ENCODE measurements at places on chromosomes 4 and X.

- DNase-seq: no peak
These were observed 52.1 kb upstream of the RAP2C start for GRCh38 chrX:132271311-132271778.

DNA sequence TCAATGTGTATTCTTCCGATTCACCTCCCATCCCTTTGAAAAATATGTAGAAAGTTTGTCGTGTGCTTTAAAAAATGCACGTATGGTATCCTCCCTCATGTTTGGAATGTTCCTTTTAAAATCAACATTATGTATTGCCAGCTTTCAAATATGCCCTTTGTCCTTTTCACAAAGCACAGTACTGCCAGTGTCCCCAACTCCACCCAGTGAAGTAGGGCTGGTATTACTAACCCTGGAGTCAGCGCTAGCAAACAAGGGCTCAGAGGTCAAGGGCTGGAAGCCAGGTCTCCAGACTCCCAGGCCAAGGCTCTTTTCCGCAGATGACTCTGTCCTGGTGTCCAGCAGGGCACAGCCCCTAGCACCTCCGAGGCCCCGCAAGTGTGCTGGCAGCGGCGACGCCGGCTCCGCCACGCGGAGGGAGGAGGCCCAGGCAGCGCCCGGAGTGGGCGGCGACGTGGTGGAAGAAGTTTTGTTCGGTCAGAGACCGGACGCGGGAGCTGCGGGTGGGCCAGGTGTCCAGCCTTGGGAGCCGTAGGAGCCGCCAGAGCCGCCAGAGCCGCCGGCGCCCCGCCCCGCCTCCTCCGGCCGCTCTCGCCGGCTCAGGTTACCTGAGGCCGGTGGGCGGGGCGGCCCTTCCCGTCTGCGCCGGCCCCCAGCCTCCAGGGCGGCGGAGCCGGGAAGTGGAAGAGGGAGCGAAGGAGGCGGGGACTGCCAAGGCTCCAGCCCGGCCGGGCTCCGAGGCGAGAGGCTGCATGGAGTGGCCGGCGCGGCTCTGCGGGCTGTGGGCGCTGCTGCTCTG is at the start of gene IL13RA1:
Gene IL13RA1 (plus strand): TSS at position 720 of the 799 bp plus-strand sequence. CDS start 33 bp downstream, at position 753.
- peak; percentile 92 for DNase-seq

GRCh38 chr4:142264961-142265360 is 581.1 kb downstream of the INPP4B start:
- DNase-seq: peak; percentile 12

- DNase-seq: no peak
These were observed 288.6 kb downstream of the NAF1 start for GRCh38 chr4:162878096-162878495.

DNA sequence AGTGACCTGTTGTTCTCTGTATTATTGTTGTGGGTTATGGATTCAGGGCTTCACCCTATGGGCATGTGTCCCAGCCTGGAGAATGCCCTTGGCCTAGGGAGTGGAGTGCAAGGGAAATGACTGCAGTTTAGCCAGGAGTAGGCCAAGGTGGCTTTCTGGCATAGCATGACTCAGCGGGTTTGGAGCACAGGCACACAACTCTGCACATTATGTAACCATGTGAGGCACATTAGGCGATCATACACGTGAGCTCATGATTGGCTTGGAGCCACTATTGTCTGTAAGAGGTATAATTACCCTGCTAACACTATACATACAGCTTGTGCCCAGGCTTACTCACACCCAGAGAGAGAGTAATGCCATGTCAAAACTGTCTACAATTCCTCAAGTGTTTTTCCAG is 35.1 kb upstream of the TACR3 start:
- no peak for DNase-seq

DNA sequence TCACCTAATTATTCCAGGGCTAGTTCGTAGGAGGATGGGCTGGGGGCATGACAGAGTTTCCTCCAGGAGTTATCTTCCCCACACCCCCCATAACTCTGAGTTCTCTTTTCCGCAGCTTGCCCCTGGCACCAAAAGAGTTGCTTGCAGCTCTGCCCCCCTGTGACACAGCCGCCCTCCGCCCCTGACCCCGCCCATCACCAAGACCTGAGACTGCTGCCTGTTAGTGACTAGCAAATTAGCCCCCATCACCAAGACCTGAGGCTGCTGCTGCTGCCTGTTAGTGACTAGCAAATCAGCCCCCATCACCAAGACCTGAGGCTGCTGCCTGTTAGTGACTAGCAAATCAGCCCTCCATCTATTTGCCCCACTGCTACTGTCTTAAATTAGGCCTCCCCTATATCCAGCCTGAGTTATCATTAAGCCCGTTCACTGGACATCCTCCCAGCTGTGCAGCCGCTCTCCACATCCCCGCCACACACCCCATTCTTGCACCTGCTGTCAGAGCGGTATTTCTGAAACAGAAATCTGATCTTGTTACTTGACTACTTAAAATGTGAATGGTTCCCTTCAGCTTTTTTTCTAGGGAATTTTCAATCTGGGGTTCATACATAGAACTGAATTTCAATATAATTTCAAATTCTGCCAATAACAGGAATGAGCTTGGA is 1.5 kb upstream of the PAPSS1 start:
- DNase-seq: no peak

GRCh38 chr4:121654738-121655137 is 42.0 kb downstream of the ANXA5 start:
- DNase-seq: no peak

DNA sequence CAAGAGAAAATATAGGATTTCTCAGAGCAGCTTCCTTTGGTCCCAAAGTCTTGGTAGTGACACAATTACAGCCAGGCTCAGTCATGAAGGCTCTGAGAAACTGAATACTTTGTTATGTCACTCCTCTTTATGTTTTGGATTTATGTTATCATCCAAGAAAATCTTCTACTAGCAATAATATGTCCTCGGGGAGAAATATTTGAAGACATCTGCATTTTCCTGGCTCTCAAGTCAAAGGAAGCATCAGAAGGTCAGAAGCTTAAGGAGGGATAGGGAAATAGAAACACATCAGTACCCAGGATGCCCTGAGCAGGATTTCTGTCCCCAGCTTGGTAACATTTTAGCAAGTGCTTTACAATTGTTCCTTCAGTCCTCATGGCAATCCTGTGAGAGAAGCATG is 54.0 kb downstream of the C4orf33 start:
- no peak for DNase-seq

GRCh38 chr4:113153529-113154101 is 104.2 kb downstream of the ANK2 start:
- peak; percentile 47 for DNase-seq

- no peak for DNase-seq
These were observed 39.1 kb upstream of the BMP2K start for GRCh38 chr4:78737035-78737434.

- peak; percentile 96 for DNase-seq
These were observed 202.7 kb downstream of the OR13H1 start for GRCh38 chrX:131746491-131746968.

GRCh38 chr4:8721621-8722020 is 129.1 kb downstream of the CPZ start:
- no peak for DNase-seq

- DNase-seq: no peak
These were observed 125.3 kb downstream of the SOWAHB start for GRCh38 chr4:76772498-76773106.

- no peak for DNase-seq
These were observed 98.7 kb downstream of the CFAP299 start for GRCh38 chr4:80434238-80434637.

- DNase-seq: no peak
These were observed 87.5 kb upstream of the PTPN13 start for GRCh38 chr4:86506591-86506990.

GRCh38 chrX:94435799-94436198 is 761.8 kb downstream of the FAM133A start:
- DNase-seq: no peak

GRCh38 chr4:53855581-53856250 is 208.7 kb downstream of the CHIC2 start:
- no peak for DNase-seq

GRCh38 chrX:55663584-55663983 is 40.4 kb downstream of the FOXR2 start:
- DNase-seq: no peak

- DNase-seq: no peak
These were observed 49.7 kb upstream of the SLC16A2 start for GRCh38 chrX:74371425-74372222.

DNA sequence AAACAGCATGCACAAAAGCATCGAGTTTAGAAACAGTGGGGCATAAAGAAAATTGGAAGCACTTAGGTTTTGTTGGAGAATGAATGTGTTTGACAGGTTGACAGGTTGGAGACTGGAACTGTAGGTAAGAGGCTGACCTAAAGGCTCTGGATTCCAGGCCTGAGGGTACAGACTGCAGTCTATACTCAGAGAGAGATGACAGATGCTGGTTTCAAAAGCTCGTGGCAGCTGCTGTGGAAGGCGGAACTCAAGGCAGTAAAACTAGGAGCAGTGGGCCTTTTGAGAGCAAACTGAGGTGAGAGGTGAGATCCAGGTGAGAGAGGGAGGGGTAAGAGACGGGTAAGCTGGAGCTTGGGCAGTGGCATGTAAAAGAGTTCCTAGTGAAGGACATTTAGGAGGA is 415.2 kb downstream of the TRIML1 start:
- no peak for DNase-seq

DNA sequence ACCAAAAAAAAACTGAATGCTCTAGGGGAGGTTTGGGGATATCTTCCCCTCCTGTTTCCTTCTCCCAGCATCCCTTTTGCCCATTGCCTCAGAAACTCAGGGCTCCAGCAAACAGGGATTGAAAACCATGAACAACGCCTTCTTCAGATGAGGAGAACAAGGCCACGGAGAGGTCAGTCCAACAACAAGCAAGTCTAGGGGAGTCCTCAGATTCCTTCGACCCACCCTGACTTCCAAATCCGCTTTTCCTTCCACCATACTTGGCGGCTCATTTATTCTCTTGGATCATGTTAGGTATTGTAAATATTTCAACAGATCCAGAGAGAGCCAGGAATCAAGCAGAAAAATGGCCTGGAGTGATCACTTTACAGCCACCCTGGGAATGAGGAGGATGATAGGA is 21.9 kb downstream of the REELD1 start:
- DNase-seq: no peak
